ENCODE measurements at places on chromosomes 6 and 20.

DNA sequence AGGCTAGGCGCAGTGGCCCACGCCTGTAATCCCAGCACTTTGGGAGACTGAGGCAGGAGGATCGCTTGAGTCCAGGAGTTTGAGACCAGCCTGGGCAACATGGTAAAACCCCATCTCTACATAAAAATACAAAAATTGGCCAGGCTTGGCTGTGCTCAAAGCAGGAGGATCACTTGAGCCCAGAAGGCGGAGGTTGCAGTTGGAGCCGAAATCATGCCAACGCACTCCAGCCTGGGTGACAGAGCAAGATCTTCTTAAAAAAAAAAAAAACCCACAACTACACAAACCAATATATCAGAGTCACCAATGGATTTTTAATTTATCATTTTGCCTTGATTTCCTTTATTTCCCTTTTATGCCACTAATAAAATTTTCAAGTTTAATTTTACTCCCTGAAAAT lies 9.3 kb downstream of the MAP3K5 start:
- DNase-seq, result no peak

DNA sequence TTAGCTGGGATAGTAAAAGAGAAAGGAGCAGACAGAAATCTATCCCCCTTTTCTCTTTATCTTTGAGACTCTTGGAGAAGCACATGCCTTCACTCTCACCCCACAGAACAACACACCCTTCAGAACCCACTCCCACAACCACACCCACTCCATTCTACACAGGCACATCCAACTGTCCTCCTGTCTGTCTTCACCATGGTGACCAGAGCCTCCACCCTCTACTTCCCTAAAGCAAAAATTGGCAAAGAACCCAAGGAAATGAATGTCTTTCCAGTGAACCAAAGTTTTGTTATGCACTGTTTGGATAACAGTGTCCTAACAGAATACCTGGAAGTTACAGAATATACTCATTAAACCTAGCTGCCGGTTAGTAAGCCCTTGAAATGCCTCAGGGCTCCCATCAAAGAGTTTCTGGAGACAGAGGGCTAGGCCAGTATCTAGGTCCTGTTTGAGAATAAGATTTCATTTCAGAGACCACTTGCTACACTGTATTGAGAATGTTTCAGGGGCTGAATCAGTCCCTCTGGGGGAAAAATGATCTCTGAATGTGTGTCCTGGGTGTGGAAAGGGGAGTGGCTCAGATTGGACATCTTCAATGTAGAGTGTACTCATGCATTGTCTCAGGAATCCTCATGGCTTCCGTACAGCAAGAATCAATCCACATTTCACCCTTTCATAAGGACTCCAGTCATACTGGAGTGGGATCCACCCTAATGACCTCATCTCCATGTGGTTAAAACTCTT lies 101.1 kb downstream of the LY86 start:
- DNase-seq, result no peak

DNA sequence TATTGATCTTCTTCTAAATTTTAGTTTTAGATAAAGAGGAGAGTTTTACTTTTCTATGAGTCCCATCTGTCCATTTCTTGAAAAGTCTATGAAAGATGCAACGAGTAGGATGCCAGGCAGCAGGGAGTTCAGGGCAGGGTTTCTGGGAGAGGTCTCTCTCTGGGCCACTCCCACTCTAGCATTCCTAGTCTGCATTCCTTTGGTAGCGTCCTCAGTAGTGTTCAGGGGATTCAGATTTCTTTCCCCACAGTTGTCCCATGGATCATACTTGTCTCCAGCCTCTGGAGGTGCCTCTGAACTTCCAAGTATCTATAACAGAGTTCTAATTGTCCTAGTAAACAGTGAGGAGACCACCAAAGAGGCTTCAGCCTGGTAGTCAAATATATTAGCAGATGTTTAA lies 225.3 kb downstream of the RIMS1 start:
- no peak for DNase-seq

- DNase-seq, result no peak
These were observed 47.7 kb downstream of the AKAP7 start for GRCh38 chr6:131182991-131183425.

DNA sequence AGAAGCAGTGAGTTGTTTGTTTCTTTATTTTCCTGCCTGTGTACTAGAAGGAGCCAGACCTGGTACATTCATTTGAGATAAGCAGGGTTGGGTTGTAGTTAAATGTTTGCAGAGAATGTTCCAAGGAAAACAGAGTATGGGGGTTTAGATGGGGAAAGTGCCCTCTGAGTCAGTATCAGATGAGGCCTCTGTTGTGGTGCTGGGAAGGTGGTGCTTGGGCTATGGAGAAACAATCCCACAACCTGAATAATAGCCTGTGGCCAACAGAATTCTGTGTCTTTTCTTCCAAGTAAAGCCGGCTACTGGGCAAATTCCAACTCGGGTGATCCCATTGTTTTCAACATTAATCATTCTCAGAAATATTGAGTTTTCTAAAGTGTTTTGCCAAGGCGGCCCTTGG lies 109.3 kb downstream of the RNF144B start:
- DNase-seq, result peak; percentile 87

- no peak for DNase-seq
These were observed 71.5 kb upstream of the ISM1 start for GRCh38 chr20:13149371-13150105.

- DNase-seq, result peak; percentile 65
These were observed 12.2 kb upstream of the AKIRIN2 start for GRCh38 chr6:87714093-87714842.

- no peak for DNase-seq
These were observed 115.8 kb downstream of the FOXO3 start for GRCh38 chr6:108676555-108676954.

DNA sequence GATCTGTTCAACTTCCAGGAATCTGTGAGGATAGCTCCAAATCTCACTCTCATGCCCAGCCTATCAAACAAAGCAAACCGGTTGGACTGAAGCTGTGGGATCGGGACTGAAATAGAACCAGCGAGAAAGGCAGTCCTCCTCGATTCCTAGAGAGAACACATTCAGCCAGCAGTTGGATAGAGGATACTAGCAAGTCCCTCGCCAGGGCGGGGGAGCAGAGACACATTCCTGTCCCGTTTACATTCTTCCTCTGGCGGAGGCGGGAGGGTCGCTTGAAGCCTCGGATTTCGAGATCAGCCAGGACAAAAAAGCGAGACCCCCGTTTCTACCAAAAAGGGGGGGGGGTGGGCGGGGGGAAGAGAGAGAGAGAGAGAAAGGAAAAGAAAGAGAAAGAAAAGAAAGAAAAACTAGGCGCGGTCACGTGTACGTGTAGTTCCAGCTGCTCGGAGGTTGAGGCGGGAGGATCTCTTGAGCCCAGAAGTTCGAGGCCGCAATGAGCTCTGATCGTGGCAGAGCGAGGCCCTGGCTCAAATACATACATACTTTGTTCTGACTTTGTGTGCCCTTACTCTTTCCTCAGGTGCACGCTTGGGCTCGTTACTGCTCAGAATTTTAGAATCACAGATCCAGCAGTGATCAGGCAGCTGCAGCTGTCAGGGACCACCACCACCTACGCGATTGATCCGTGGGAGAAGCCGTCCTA lies 19.5 kb downstream of the ZNF311 start:
- DNase-seq, result peak; percentile 94

GRCh38 chr6:169188475-169188874 lies 65.2 kb downstream of the THBS2 start:
- no peak for DNase-seq

DNA sequence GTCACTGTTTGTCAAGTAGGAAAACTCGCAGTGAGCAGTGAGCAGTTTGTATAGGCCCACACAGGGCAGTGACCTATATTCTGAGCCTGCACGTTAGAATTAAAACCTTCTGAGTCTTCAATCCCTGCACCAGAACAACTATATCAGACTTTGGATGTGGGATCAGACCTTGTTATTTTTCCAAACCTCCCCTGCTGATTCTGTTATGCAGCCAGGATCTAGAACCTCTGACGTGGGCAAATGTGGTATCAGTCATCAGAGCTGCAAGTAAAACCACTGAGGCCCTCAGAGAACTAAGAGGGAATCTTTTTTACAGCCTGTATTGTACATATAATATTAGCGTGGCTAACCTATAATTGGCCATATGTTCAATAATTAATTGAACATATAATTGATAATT lies 32.0 kb upstream of the AKAP7 start:
- no peak for DNase-seq

DNA sequence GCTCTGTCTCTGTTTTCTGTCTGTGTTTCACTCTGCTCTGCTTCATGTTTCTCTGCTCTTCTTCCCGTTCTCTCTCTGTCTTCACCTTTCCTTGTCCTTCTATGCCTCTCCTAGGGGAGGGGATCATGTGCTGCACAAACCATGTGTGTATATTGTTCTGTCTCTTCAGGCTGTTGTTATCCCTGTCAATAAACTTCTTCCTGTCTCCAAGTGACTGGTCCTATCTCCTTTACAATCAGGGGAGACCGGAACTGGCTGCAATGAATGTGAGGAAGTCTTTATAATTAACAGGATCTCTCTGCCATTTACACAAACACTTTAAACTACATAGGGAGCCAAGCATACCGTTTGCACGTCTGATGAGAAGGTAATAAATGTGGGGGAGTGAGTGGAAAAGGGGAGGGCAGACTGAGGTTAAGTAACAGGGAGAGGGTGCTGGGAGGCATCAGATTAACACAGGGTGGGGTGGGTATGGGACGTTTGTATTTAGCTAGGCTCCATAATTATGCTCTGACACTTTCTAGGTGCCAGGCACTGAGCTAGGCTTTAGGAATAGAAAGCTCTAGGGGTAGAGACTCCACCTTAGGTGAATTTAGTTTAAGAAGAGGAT lies 626.1 kb downstream of the DHX35 start:
- no peak for DNase-seq

- no peak for DNase-seq
These were observed 5.2 kb downstream of the OR11A1 start for GRCh38 chr6:29451471-29452193.

DNA sequence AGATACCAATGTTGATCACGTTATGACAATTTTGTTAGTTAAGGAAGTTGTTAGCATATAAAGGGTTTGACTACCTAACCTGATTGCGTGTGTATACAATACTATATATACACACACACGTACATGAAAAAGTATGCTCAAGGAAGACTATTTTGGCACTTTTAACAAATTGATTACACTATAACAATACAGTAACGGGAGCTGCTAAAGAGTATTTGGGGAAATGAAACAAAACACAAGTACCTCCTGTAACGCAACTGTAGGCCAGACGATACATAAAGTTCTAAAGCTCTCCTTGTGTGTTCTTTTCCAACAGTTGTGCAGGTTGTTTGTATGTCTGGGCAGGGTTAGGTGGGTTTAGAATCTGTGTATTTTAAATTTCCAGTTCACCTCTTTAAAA lies 98.7 kb downstream of the PLEKHG1 start:
- DNase-seq, result no peak

DNA sequence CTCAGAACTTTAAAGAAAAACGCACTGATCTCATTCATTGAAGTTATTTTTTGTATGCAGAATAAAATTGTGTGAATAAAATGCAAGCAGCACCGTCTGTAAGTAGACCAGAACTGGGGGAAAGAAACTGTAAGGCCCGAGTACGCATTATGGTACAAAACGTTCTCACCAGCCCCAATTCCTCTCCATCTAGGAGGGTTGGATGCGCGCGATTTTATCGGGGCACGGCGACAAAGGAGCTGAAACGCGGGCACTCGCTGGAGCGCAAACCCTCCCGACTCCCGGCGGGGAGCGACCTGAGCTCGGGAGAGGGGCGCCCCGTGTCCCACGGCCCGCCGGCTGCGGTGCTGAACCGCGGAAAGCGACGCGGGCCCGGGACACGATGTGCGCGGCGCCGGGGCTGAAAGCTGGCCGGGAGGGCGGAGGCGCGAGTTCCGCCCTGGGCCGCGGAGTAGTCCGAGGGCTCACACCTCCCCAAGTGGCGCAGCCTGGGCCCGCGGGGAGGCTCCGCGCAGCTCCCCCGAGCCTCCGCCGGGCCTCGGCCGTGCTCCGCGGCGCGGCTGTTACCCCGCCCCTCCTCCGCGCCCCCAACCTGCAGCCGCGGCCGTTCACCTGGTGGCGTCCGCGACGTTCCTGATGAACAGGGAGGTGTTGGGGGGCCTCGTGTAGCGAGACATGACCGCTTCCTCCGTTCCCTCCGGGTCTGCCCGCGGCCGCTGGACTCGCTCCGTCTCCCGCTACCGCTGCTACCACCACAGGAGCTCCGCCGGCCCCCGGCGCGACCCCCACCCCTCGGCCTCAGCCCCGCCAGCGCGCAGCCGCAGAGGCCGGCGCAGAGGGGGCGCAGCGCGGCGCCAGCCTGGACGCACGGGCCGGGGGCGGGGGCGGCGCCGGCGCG lies at the start of gene SRSF12:
Gene SRSF12 (minus strand): TSS at position 861 of the 898 bp plus-strand sequence. CDS start 184 bp downstream, at position 677.
- no peak for DNase-seq

DNA sequence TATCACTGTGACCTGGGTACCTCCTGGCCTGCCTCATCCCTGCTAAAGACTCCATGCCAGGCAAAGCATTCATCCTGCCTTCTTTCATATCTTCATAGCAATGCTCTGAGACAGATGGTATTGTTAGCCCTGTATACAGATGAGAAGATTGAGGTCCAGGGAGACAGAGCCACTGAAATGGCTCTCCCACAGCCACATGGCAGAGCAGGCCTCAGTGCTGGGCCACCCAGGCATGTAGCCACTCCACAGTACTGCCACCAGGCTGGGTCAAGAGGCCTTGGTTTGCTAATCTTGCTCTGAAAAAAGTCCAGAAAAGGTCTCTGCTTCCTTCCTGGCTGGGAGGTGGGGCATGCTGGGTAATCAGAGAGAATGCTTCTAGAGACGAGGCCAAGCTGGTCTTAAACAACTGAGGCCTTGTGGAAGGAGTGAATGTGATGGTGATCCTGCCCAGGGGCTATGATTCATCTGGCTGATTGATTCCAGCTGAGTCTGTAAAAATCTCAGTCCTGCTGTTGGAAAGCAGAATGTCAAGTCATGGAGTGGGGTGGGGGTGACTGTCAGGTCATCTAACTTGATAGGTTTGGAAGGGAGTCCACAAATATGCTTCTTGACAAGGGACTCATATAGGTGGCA lies 29.8 kb downstream of the HM13 start:
- DNase-seq, result no peak

- no peak for DNase-seq
These were observed 31.0 kb downstream of the SIRPB1 start for GRCh38 chr20:1588533-1589460.

GRCh38 chr6:7218406-7218988 lies 94.5 kb downstream of the SSR1 start:
- no peak for DNase-seq

DNA sequence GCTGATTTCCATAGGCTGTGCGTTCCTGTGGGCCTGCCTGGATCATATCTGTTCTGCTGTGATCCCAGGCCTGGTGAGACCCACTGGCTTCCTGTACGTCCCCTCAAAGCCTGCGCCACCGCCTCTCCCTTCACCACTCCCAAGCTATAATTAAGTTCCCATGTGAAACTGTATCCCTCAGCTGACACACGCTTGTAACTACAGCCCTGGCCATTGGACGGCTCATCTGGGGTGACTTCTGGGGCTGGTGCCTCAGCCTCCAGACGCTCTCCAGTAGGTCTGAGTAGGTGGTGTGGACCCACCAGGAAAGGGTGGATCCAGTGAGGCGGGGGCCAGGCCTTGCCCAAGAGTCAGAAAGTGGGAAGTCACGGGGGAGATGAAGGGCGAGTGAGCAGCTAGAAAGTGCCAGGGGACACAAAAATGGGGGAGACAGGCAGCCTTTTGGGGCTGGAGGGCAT lies 21.0 kb downstream of the PPARD start:
- no peak for DNase-seq
